ENCODE measurements at places on chromosomes 6 and 20.

- DNase-seq, result no peak
These were observed 188.1 kb downstream of the UST start for GRCh38 chr6:148934961-148935360.

GRCh38 chr6:34247481-34248197, 1.2 kb downstream of the SMIM29 start:
- DNase-seq, result no peak

DNA sequence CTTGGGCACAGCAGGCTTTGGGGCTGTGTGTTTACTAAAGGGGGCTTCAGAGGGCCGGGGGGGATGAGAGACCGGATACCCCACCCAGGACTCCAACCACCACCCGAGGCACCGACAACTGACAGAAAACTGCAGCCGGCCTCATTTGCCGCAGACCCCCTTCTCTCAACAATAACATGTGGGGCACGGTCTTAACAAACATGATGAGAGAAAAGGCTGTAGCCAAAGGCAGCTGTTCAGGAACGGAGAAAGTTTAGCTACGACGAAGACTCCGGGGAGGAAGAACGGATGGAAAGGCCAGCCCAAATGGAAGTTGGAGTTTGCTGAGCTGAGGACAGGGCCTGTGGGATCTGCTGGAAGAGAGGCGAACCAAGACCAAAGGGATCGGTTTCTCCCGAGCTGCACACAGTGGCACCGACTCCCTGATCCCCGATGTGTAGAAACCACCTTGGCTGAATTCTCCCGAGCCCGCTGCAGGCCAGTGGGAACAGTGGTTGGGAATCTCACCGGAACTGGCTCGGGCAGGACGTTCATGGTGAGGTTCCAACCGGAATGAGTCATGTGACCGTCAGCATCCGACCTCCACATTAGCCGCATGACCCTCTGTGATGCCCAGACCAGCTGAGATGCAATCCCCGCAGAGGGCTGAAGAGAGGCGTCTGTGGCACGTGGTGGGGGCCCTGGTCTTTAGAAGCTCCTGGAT, 359.3 kb downstream of the TAF4 start:
- no peak for DNase-seq

DNA sequence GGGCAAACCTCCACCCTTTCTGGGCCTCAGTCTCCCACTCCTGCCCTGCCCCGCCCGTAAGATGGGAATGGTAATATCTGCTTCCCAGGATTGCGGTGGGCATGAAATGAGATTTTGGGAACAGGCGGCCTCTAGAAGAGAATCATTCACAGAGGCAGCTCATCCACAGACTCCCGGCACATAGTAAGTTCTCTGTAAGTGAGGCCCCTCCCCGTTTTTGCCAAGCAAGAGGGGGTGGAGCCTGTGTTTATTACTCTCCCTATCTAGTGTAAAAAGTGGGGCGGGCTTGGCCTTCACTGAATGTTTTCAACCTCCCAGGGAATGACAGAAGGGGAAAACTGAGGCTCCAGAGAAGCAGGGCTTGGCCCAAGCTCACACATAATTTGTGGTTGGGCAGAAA, 20.0 kb downstream of the SUN5 start:
- DNase-seq, result no peak

DNA sequence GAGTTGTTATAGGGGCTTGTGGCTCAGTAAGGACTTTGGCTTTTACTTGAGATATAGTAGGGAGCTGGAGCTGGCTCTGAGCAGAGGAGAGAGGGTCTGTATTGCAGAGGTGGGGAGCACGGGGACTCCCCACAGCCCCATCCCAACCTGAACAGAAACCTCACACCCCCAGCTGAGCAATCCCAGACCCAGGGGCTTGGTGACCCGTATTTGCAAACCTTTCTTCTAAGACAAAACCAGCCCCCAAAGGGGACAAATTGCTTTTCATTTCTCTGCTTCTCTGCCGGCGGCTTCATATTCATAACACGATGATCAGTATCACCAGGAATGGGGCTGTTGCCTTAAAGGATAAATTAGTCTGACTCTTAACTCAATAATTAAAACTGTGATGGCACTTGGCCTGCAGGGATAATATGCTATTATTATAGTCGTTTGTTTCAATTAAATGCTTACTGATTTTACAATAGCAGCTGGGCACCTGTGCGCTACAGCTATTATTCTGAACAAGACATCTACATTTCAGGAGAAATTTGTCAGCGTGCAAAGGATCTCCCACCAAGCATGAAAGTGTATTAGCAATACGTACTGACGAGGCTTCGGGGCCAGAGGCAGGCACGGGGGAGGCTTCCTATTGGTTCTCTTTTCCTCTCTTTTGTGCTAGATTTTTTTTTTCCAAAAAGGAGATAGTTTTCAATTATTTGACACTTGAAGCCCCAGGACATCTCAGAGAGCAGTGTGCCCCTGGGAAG, 118.1 kb downstream of the TOX2 start:
- DNase-seq, result no peak

GRCh38 chr6:108336971-108337370, 42.1 kb downstream of the AFG1L start:
- DNase-seq, result no peak

DNA sequence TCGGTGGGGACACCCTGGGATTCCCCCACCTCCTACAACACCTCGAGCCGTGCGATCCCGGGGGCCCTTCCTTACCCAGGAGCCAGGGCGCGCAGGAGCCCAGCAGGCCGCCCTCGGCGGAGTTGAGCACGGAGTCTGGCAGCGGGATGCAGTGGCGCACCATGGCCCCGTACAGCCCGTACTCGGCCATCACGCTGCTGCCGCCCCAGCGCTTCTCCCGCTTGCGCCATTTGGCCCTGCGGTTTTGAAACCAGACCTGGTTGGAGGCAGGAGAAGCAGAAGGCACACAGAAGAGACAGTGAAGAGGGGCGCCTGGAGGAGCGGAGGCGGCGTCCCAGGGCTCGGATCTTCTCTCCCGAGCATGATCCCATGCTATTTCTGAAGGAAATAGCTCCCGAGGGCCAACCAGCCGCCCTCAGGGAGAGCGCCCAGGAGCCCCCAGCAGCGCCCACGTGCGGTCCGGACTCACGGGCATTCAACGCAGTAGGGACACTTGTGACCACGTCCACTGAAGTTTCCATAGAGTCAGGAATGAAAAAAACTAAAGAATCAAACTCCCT, 4.3 kb downstream of the VSX1 start:
- DNase-seq, result no peak

- DNase-seq, result no peak
These were observed 138.0 kb downstream of the MAP3K7 start for GRCh38 chr6:90448836-90449235.

- no peak for DNase-seq
These were observed 9.1 kb downstream of the MICA start for GRCh38 chr6:31412506-31412905.

DNA sequence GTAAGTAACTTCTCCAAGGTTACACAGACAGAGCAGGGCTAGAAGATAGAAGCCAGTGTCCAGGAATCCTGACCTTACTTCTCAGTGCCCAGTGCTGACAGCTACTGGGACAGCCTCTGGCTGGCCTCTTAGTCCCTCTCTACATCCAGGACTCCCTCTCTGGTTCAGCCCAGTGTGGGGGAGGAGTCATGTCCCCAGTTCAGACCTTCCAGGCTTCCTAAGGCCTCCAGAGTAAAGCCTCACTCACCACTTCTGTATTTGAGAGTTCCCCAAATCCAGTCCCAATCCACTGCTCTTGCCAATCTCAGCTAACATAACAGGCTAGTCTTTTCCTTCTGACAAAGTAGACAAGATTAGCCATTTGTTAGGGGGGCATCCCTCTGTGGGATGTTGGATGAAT, 36.9 kb upstream of the EPB41L1 start:
- no peak for DNase-seq

DNA sequence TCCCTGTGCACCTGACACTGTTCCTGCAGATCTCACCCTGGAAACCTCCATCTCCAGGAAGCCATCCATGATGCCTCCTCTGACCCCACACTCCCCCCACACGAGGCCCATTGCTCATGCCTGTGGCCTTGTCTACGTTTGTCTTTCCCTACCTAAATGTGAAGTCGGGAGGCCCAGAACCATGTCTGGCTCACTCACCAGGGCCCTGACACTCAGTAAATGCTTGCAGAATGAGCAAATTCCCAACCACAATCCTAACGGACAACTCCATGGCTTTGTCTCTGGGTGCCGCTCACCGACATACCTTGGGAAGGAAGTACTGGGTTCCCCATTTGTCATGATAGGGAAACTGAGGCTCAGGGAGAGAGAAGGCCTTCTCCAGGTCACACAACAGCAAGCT, 7.3 kb downstream of the PEDS1 start:
- DNase-seq, result no peak

DNA sequence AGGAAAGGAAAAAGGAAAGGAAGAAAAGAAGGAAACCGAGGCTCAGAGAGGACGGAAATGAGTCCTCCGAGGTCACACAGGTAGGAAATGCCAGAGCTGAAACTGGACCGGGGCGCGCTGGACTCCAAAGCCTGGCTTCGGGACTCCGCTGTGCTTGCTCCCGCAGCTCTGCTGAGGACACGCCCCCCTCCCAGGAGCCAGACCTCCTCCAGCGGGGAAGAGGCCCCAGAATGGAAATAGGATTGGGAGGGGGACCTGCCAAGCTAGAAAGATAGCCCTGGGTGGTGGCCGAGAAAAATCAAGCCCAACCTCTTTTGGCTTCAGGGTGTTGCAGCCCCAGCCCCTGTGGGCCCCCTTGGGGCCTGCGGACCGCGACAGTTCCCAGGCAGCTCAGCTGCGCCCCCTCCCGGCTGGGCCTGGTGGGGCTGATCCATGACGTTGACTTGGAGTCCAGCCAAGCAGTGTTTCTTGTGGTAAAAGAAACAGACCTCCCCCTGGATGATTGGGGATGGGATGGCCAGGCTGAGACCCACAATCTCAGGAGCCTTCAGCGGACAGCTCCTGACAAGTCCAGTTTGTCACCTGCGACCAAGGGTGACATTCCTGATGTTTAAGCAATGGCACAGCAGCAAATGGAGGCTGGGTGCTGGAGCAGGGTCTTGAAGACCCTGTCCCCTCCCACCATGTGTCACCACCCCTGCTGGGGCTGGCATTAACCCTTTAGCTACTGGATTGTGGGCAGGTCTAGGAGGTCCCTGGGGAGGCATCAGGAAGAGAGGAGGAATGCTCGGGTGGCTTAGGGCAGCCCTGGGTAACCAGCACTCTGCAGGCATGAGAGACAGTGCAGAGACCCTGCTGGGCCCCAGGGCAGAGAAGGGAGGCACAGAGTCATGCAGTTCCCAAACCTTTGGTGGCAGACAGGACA, 55.4 kb downstream of the RIPOR3 start:
- peak; percentile 21 for DNase-seq

DNA sequence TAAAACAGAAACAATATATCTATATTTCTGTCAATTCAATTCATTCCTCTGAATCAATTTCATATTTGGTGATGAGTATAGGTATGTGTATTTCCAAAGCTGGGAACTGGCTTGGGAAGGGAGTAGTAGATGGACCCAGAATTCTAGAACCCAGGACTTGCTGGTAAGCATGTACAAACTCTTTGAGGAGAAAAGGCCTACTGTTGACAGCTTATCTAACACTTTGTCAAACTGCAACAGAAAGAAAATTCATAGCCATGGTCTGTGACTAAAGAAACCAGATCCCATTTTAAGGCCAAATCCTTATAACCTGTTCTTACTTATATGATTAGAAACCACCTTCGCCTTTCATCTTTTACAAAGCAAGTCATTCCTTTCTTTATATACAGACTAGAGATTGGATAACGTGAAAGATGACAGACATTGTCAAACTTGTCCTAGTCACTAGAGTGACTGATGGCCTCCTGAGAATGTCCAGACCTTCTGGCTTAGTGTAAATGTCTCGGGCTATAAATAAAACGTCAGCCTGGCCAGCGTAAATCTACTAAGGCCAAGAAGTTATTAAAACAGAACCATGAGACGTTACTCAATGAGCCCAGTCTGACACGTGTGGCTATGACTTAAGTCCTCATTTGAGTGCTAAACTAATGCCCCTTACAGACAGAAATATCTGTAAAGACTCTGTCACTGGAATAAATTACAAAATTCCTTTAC, 152.3 kb downstream of the ALDH8A1 start:
- DNase-seq, result no peak

DNA sequence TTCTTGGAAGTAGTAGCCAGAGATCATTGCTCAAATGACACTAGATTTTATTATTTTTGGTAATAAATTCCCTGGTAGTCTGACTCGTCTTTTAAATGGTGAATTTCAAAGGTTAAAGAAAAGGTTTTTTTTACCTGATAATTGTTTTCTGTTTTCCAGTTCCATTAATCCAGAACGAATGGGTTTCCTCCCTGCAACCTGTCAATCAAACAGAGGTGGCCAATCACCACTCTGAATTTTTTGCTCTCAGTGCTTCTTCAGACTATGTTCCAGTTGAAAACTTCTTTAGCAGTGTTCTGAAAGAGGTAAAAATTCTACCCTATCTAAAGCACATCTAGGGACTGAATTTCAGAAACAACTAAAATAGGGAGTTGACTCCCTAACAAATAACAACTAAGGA, 73.8 kb downstream of the PHIP start:
- DNase-seq, result no peak

DNA sequence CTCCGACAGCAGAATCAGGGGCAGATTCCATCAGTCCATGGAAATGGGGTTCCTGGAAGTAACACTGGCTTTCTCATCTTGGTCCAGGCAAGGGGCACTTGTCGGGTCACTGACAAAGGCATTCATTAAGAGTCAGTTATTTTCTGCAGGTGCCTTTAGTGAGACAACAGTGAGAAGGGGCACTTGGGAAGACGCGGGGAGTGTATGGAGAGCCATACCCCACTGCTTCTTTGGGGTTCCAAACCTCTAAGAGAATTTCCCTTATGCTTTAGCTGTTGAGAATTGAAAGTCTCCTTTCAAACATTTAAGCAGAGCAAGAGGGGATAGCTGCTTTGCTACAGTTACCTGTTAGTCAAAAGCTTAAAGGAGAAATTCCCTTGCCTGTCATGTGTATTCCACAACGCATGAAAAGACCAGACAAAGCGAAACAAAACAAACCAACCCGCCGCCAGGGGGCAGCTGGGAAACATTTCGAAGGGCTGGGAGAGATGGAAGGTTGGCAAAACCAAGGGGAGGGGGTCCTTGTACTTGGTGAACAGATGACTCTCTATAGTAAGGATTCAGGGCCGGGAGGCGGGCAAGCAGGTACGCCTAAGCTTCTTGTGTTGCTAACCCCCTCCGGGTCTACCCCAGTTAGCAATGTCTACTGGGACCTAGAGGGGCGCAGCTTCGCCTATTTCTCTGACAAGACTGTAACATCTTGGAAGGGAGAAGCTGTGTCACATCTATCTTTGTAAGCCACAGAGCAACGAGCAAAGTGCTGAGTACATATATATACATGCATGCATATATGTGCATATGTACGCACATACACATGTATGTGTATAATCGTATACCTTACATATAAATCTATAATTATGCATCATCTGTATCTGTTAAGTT, 474.9 kb upstream of the AGPAT4 start:
- DNase-seq, result no peak

GRCh38 chr20:1671891-1672669, 14.5 kb upstream of the SIRPG start:
- DNase-seq, result no peak

DNA sequence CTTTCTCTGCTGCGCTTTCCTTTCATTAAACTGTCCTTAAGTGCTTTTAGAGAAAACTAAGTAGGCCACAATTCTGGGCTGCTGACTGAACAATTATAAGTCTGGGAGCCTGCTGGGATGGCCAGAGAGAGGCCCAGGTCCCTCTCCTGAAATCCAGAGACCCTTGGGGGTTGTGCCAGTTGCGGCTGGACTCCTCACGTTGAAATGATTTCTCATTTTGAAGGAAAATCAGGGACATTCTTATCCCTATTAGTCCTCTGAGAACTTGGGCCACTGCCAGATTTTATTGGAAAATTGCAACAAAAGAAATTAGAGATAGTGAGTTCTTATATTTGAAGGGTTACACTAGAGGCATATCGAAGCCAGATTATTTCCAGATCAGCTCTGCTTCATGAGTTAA, 145.1 kb downstream of the CLIC5 start:
- no peak for DNase-seq

GRCh38 chr20:44091026-44091425, 96.0 kb downstream of the JPH2 start:
- no peak for DNase-seq
